ENCODE measurements at places on chromosomes 4 and X.

DNA sequence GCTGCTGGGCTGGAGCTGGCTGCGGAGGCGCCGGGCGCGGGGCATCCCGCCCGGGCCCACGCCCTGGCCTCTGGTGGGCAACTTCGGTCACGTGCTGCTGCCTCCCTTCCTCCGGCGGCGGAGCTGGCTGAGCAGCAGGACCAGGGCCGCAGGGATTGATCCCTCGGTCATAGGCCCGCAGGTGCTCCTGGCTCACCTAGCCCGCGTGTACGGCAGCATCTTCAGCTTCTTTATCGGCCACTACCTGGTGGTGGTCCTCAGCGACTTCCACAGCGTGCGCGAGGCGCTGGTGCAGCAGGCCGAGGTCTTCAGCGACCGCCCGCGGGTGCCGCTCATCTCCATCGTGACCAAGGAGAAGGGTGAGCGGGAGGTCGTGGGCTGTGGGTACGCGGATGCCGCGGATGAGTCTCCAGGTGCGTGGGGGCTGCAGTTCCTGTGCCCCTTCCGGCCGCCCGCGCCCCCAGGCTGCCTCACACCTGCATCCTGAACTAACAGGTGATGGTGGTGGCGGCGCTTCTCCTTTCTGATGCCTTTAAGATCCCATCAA, 499 bp downstream of the CYP2U1 start:
- DNase-seq: peak; percentile 1

DNA sequence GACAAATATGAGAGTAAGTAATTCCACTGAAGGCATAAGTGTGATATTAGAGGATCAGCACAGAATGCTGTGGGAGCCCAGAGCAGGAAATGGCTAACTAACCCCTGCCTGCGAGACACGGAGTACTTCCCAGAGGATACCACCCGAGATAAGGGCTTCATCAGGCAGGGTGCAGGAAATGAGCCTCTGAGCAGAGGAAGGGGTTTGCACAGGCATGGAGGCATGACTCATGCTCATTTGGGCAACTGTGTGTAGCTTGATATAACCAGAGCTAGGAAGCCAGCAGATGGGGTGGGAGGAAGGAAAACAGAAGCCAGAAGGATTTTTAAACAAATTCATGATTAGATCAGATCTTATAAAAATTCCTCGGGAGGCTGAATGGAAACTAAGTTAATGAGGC, 70.0 kb upstream of the TSPAN5 start:
- peak; percentile 97 for DNase-seq

GRCh38 chrX:16144420-16144819, 21.1 kb downstream of the GRPR start:
- DNase-seq: no peak

GRCh38 chr4:183875251-183875825, 29.8 kb upstream of the STOX2 start:
- DNase-seq: no peak

GRCh38 chrX:74248889-74249288, 55.1 kb upstream of the ZCCHC13 start:
- peak; percentile 24 for DNase-seq

GRCh38 chr4:186930024-186930423, 206.4 kb upstream of the FAT1 start:
- no peak for DNase-seq

DNA sequence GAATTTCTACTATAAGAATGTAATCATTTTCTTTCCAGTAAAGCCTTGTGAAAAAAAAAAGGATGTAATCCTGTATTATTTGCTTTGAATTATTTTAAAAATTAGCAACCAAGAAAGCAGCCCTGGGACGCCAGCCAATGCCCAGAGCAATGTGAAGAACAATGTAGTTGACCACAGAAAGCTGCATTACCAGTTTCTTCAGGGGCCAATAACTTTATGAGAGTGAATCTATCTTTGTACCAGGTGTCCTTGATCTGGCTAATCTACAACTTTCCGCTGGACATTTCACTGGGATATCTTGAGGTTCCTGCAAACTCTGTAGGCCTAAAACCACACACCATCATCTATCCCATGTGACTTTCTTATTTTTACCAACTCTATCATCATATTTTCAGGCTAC, 7.6 kb upstream of the KLHL2 start:
- no peak for DNase-seq

DNA sequence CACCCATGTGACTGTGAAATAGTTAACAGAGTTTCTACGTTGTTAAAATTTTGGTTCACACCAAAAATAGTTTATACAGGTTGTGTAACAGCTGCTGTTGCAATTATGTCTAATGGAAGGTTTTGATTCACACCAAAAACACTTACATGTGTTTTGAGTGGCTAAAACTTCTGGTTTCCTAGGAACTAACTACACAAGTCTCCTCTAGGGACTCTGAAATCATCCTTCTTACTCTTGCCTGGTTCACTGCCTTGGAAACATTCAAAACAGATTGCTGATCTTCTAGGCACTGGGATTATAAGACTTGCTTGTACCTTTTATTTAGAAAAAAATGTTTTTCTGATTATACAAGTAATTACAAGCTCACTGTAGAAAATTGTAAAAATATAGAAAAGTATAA, 14.9 kb upstream of the MORC4 start:
- no peak for DNase-seq

DNA sequence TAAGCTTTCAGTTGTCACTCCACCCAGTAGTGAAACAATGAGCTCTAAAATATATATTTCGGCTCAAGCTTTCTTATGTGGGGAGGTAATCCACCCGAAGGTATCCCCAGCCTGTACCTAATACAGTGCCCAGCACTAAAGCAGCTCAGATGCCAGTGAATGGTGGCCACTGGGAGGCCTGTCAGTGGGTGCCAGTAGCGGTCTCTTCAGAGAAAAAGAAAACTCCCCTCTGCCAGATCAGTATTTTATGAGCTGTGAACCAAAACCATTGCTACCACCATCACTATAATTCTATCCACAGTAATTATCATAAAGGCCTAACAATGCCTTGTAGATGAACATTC, 835 bp upstream of the NFKB1 start:
- DNase-seq: no peak

DNA sequence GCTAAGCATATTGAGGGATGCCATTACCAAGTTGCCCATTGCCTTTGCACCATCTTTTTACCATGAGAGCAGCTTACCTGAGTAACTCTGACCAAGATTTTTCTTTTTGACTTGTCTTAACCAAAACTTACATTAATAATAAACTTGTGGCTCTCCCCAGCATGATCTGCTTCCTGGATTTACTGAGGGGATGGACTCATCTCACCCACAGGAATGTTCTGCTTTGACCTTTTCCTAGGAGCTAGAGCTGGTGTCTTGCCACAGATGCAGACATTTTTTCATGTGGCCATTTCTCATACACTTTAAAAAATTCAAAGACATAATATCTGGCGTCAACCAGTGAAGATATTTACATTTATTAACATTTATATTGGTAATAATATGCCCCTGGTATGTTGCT, 79.2 kb upstream of the EFHC2 start:
- no peak for DNase-seq

- no peak for DNase-seq
Observed at GRCh38 chr4:18626366-18626765, 604.8 kb upstream of the LCORL start.

DNA sequence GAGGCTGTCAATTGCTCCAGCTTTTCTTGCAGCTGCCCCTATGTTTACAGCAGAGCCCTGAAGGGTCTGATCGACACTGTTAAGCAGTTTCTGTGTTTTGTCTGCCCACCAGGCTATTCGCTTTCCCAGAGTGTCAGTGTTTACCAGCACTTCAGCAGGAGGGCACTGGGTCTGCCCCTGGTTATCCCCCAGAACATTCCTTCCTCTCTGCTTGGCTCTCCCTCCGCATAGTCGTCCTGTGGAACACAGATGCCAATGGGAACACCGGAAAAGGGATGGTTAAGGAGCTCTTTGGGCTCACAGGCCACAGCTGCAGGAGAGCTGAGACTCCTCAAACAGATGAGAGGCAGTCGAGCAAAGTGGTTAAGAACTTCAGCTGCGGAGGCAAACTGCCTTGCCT, 71.3 kb upstream of the FBXW7 start:
- DNase-seq: no peak

DNA sequence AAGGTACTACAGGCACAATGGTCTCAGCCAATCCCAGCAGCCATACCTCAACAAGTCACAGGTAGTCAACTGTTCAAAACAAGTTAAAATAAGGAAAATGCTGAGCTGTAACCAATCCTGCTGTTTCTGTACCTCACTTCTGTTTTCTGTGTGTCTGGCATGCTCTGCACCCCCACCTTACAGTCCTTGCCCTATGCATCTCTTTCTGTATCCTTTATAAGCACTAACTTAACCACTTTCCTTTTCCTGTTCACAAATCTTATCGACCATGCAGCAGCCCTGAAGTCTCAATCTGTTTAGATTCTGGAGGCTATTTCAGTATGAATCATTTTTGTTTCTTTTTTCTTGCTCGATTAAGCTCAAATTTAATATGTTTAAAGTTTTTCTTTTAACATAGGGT, 12.5 kb upstream of the FAM13A start:
- no peak for DNase-seq

DNA sequence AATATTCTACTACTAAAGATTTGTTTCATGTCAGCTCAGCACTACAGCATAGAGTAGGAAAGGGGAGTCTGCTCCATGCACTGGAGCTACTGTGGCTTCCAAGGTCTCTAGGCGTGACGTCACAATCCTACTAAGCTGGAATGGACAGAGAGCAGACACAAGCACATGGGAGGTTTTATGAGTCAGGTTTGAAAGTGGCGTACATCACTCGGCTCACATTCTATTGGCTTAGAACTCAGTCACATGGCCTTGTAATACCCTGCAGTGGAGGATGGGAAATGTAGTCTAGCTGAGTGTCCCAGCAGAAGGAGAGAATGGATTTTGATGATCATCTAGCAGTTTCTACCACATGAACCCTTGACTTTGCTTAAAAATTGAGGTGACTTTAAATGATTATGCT, 624.8 kb upstream of the ATOH1 start:
- no peak for DNase-seq

GRCh38 chr4:173537613-173538147, 7.7 kb upstream of the HAND2 start:
- no peak for DNase-seq
